ENCODE measurements at places on chromosomes 3 and 15.

- no peak for DNase-seq
Observed at GRCh38 chr3:71428841-71429596, 154.5 kb downstream of the FOXP1 start.

DNA sequence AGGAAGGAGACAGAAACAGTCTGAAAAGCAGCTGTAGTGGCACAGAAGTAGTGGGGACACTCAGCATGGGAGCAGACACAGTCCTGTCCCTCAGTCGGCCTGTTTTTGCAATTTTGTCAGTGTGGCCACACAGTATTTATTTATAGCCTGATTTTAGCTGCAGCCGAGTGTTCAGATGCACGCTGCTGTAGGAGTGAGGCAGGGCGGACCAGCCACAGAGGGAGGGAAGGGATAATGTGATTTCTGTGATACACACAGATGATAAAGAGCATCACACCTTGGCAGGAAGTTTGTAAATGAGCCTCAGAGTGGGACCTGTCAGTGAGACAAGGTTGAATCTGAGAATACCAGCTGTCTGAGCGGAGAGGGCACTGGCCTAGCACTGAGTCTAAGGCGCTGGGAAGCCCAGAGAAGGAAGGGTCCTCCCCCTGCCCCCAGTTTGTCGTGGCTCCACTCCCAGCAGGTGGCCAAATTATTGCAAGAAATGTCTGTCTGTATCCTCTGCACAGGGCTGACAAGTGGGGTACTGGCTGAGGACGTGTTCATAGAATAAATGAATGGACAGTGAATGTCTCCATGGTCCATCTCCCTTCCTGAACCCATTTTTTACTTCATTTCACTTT, 3.8 kb downstream of the PSTPIP1 start:
- no peak for DNase-seq

GRCh38 chr3:107956991-107957900, 133.6 kb downstream of the CD47 start:
- DNase-seq, result no peak

DNA sequence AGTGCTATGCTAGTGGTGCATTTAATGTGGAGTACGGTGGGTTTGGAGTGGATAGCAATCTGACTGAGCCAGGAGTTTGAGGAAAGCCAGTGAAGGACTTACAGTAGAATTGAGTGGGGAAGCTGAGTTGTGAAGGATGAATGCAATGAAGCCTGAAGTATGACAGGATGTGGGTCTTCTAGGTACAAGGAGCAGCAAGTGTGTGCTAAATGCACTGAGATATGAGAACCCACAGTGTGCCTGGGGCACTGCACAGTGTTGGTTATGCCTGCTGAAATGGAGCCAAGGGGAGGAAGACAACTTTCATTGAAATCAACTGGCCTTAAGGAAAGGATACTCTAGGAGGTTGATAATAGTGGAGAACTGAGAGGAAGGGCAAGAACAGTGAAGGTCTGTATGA, 105.5 kb upstream of the MRPL3 start:
- DNase-seq, result no peak

DNA sequence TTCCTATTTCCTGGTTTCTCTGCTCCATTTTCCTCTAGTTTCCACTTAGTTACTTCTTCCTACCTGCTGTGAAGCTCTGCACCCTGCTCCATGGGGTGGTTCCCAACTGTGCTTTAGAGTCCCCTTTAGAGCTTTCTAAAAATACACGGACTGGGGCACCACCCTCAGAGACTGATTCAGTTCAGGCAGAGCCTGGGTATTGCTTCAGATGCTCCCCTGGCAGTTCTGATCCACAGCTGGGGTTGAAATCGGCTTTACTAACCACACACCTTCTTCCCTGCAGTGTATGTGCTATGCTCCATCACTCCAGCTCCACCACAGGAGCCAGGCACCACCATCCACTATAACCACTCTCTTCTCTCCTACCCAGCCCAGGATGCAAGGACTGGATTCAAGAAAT, 12.6 kb downstream of the ANP32A start:
- DNase-seq, result no peak

- DNase-seq, result no peak
Observed at GRCh38 chr15:34109797-34110663, 8.1 kb downstream of the PGBD4 start.

DNA sequence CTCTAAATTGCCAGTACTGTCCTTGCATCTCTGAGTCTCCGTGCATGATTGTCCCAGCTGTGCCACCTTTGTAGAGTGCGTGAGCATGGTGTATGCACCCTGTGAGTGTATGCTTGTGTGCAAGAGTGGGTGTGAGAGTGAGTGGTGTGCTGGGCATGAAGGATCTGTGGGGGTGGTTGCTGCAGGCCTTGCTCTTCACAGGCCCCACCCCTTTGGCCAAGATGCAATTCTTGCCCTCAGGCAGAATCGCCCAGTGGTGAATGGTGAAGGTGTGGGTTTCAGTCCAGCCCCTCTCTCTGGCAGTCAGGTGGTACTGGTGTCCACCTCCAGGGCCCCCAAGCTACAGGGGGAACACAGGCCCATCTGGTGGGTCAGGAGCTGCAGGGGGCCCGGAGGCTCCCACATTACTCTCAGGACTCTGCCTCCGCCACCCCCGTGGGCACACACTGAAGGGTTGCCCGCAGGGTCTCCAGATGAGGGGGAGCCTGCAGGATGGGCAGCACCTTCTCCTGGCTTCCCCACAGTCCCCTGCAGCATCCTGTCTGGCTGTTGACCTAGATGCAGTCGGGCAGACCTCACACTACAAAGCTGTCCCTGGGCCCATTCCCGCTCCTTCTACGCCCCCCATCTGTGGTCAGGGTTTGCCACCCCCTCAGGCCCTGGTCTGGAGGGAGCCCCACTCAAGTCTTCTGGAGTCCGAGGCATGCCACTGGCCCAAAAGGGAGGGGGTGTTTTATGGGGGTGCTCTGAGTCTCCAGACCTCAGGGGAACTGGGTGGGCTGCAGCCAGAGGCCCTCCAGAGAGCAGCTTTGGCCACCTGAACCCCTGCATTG, 8.3 kb upstream of the ROPN1B start:
- no peak for DNase-seq

All from 8988T (cell line).